Stimulated activated CD4-positive, alpha-beta T cell treated with anti-CD3 and anti-CD28 coated beads, Interleukin-2, amount 100 ng/mL, for 48 hours (primary cell): ENCODE measurements at places on chromosomes 1 and 21.

DNA sequence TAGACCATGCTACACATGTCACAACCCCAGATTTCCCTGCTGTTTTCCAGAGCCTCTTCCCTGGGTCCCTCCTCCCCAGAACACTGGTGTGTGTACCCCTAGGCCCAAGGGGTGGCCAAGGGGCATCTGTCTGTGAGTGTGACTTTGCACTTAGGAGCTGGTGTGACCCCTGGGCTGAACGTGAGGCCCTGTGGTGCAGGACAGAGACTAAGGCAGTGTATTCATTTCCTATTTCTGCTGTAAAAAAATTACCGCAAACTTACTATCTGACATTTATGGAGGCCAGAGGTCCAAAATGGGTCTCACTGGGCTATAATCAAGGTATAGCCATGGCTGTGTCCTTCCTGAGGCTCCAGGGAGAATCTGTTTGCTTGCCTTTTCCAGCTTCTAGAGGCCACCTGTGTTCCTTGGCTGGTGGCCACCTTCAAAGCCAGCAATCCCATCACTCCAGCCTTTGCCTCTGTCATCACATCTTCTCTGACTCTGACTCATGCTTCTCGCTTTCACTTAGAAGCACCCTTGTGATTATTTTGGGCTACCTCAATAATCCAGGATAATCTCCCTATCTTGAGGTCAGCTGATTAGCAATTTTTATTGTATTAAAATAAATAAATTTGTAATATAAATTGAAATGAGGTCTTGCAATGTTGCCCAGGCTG is 24.0 kb upstream of the ELOA start:
- no peak for DNase-seq

GRCh38 chr1:12620488-12620865 is 2.5 kb upstream of the DHRS3 start:
- peak; percentile 16 for DNase-seq

DNA sequence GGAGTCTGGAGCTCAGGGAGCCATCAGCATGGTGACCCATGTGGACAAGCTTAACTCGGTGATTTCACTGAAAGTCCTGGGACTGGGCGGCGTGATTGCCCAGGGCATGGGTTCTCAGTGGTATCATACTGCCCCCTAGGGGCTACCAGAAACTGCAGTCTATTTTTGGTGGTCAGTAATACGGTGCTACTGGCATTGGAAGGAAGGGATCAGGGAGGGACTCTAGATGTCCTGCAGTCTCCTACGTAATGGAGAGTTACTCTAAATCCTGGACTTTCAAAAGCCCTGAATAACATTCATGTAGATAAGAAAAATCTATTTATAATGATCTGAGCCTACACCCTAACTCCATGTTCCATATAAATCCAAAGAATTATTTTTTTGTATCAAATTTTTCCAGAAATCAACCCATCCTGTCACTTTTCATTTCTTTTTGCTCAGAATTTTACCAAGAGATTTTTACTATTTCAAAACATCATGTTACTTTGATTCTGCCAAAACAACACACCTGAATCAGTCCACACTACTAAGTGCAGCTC is 37.3 kb downstream of the PABPC4 start:
- DNase-seq, result peak; percentile 26

DNA sequence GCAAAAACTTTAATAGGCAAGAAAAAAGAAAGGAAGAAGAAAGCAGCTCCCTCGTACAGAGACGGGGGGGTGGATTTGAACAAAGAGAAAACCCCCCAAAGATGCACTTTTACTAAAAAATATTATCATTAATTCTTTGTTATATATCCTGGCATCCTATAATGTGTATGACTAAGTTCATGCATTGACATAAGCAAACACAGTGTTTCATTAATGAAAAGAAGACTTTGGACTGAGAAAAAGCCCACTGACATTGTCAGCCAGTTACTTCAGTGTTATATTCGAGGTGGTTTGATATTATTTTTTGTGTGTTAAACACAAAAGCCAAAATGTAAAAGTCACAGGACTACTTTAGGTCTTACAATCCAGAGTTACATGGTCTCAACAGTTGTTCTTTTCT is 110.1 kb upstream of the DPYD start:
- DNase-seq, result no peak

- no peak for DNase-seq
Observed at GRCh38 chr1:25067518-25068251, 137.6 kb upstream of the RUNX3 start.

- no peak for DNase-seq
Observed at GRCh38 chr1:169550294-169550693, 36.0 kb downstream of the F5 start.
